ENCODE measurements at places on chromosomes 3 and 15.

DNA sequence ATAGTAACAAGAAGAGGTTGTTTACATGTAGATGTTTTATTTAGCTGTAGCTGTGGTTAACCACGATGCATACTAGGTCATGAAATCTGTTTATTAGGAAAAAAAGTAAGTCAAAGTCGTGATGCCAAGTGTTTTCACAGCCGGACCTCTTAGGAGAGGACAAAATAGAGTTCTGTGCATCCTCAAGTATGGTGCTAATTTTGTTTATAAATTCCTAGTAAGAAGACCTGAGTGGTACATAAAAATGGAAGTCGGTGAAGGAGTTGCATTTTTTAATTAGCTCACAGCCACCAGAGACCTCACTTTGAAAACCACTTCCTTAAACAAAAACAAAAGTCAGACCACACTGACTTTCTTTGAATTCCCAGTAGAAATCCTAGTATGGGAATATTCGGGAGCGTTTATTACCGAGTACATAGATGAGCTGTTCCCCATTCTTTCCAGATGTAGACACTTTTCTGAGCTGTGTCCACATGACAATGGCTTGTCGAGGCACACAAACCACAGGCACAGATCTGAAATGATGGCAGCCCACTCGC, 143.6 kb upstream of the UBE2E1 start:
- DNase-seq: no peak

- no peak for DNase-seq
These were observed 188.0 kb upstream of the IL12A start for GRCh38 chr3:159800434-159801155.

GRCh38 chr15:101463270-101463669, 26.2 kb downstream of the PCSK6 start:
- no peak for DNase-seq

GRCh38 chr3:152269056-152269830, 514 bp downstream of the MBNL1 start:
- no peak for DNase-seq

- no peak for DNase-seq
These were observed 16.9 kb downstream of the FXR1 start for GRCh38 chr3:180929376-180929775.

- DNase-seq: no peak
These were observed 5.4 kb upstream of the LRRC15 start for GRCh38 chr3:194374935-194375334.

DNA sequence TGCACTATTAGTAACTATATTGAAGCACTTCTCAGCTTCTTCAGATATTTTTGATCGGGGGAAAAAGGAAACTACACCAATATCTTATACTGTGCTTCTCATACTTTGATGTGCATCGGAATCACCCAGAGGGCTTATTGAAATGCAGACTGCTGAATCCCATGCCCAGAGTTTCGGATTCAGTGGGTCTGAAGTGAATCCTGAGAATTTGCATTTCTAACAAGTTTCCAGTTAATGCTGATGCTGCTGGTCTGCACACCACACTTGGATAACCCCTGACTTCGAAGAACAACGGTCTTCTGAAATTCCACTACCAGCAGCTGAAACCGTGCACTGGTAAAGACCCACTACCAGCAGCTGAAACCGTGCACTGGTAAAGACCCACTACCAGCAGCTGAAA, 243.9 kb downstream of the NTRK3 start:
- no peak for DNase-seq

GRCh38 chr3:188362405-188362831, 208.5 kb downstream of the LPP start:
- no peak for DNase-seq

DNA sequence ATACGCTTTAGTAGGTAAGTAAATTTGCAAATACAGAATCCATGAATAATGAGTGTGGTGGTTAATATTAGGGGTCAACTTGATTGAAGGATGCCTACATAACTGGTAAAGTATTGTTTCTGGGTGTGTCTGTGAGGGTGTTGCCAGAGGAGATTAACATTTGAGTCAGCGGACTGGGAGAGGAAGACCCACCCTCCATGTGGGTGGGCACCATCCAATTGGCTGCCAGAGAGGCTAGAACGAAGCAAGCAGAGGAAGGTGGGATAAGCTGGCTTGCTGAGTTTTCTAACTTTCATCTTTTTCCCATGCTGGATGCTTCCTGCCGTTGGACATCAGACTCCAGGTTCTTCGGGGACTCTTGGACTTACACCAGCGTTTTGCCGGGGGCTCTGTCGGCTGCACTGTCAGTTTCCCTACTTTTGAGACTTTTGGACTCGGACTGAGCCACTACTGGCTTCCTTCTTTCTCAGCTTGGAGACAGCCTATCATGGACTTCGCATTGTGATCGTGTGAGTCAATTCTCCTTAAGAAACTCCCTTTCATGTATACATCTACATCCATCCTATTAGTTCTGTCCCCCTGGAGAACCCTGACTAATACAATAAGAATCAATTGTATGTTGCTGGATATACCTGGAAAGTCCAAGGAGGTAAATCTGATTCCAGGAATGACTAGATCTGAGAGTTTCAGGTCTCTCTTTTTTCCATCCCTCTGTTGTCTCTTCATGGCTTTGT, 25.8 kb upstream of the NEDD4 start:
- DNase-seq: no peak

GRCh38 chr3:10335190-10335738, 14.4 kb upstream of the SEC13 start:
- no peak for DNase-seq

GRCh38 chr3:114770874-114771273, 376.2 kb downstream of the ZBTB20 start:
- no peak for DNase-seq

- no peak for DNase-seq
These were observed 165.0 kb downstream of the NR1D2 start for GRCh38 chr3:24110051-24110450.

DNA sequence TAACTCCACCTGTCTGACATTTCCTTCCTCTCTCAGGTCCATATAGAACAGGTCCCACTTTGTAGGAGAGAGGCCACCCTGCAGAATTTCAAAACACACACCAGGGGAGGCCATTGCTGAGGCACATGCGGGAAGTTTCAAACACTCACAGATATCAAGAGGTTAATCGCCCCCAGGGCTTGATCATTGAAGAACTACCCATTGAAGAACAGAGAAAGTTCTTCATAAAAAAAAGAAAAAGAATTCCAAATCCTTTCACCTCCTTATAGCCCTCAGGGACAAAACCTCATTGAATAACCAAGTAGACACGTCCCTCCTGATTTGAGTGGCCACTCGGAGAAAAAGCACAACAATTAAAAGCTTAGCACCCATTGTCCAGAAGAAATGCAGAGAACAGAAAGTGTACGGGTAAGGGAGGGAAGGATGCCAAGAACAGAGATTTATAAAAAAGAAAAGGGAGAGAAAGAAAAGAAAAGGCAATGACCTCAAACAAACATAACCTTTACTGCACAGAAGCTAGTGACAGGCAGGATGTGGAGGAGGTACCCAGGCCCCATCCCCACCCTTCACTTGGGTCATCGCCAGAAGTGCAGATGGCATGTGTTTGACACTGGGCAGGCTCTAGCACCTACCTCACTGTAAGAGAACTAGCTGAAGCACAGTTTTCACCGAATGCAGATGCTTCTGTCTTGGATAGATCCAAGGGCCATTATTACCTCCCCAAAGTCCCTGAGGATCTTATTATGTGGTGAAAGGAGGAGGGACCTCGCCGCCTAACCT, 112.3 kb upstream of the HES1 start:
- no peak for DNase-seq

- DNase-seq: no peak
These were observed 14.4 kb downstream of the CCDC32 start for GRCh38 chr15:40550341-40551037.

- DNase-seq: no peak
These were observed 166.4 kb downstream of the CADPS start for GRCh38 chr3:62708638-62709373.

DNA sequence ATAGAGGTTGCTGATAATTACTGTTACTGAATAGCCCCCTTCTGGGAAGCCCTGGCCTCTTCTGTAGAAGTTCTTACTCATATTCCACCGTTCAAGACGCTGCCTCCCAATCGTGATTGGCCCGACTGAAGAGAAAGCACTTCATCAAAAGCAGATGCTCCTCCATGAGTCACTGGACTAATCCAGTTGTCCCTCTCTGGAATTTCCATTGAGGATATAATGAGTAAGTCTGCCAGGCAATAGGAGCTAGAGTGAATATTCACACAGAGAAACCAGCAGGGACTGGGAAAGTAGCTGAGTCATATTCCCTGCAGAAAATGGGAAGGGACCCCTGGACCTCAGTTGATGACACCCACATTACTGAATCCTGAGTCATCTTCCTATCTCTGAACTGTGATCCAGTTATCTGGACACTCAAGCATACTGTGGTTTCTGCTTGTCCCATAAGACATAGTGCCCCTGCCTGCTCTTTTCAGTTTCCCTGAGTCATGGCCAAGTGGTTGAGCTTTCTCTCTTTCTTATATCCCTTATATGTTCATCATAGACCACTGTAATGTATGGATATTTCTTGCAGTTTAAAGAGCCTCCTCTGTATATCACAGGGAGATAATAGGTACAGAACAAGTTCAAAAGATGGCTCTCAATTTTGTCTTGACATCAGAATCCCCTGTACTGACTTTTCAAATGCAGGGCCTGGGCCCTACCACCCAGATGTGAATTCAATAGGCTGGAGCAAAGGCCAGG, 151.2 kb upstream of the CDIN1 start:
- DNase-seq: no peak

- DNase-seq: no peak
These were observed 740.9 kb upstream of the LMCD1 start for GRCh38 chr3:7760718-7761117.

- no peak for DNase-seq
These were observed 144.4 kb upstream of the IGF1R start for GRCh38 chr15:98503970-98504369.

DNA sequence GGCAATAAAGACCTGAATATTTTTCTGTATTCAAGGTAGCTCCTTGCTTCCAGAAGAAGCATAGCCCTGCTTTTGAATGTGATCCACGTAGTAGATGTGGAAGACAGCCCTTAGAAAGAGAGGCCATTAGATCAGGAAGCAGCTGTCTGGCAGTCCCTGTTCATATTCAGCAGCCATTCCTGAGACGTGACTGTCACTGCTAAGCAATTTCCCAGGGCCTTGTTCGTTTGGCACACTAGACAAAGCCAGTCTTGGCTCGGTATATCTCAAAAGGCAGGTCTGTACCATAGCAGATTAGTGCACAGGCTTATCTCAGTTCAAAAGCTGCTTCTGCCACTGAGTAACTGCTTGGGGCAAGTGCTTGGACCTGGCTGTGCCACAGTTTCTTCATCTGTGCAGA, 287.8 kb upstream of the MCTP2 start:
- DNase-seq: no peak

- no peak for DNase-seq
These were observed 33.3 kb downstream of the EMC4 start for GRCh38 chr15:34258151-34258550.

DNA sequence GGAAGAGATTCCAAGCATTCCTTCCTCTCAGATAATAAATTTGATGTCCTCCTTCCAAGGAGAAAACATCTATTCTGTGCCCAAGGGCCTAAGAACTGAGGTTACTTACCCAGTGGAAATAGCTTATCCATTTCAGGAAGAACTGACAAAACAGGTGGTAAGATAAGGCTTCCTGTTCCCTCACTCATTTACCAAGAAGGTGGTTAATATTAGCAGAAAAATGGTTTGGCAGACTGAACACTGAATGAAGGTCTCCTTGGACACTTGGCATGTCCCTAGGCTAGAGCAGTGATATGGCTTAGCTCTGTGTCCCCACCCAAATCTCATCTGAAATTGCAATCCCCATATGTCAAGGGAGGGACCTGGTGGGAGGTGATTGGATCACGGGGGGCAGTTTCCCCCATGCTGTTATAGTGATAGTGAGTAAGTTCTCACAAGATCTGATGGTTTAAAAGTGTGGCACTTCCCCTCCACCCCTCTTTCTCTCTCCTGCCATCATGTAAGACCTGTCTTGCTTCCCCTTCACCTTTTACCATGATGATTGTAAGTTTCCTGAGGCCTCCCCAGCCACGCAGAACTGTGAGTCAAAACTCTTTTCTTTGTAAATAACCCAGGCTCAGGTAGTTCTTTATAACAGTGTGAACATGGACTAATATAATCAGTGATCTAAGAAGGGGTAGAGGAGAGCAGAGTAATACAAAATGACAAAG, 127.4 kb downstream of the ST8SIA2 start:
- no peak for DNase-seq

- DNase-seq: no peak
These were observed 43.9 kb upstream of the POLG start for GRCh38 chr15:89378296-89379151.

DNA sequence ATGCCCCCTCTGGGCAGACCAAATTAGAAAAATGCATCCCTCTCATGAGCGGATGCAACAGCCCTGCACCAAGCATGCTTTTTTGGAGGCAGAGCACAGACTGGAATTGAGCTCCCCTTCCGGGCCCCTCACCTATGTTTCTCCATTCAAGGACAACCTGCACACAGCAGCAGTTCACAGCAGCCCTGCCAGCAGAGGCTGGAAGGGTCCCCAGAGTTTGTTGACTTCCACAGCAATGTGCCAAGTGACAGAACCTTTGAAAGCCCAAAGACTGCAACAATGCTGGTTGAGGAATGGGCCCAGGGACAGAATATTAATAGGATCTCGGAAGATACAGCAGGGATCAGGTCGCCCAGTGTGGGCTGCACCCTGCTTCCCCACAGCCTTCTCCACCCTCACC, 650.4 kb downstream of the FHIT start:
- DNase-seq: no peak

DNA sequence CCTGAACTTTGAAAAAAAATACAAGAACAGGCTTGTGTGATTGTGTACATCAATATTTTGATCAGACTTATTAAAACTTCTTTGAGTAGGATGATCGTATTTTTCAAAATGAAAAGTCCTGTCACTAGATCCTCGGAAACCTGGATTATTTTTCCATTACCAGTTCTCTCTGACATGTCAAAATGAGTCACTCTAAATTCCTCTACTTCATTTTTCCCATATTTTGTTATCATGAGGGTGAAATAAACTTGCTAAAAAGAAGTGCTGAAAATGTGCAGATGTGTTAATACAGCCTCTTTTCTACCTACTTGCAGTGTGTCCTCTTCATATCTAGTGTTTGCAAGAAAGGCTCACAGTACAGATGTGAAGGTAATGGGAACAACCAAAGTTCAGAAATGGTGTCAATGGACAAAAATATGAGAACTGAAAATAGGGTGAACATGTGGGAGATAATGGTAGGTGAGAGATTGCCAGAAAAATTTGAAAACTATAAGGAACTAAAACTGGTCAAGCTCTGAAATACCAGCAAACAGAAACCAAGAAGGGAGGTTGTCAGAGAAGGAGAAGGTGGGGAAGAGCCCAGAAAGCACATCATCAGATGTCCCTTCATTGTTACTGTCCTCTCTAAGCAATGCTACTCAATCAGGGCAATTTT, 108.2 kb downstream of the EOMES start:
- DNase-seq: no peak

GRCh38 chr3:81339040-81339845, 422.2 kb downstream of the GBE1 start:
- DNase-seq: no peak

- no peak for DNase-seq
These were observed at the start of gene RGMA for GRCh38 chr15:93088981-93089726. Gene RGMA (minus strand): TSS chr15:93089211. CDS start chr15:93088932, 279 bp downstream.

- no peak for DNase-seq
These were observed 291.6 kb upstream of the PLSCR5 start for GRCh38 chr3:146896711-146897110.

GRCh38 chr15:66254951-66255676, 1.6 kb upstream of the MEGF11 start:
- no peak for DNase-seq

GRCh38 chr15:47846876-47847275, 129.6 kb downstream of the SEMA6D start:
- DNase-seq: no peak

- DNase-seq: no peak
These were observed 930.6 kb upstream of the SEMA6D start for GRCh38 chr15:46786590-46787285.

Data from stimulated activated CD4-positive, alpha-beta T cell treated with anti-CD3 and anti-CD28 coated beads, Interleukin-15, amount 100 ng/mL, for 48 hours (primary cell).